Activated CD4-positive, alpha-beta T cell treated with anti-CD3 and anti-CD28 coated beads, Interleukin-2, amount 10 ng/mL, durations not matched to agents 7 days and 5 days (primary cell): ENCODE measurements at places on chromosomes 3 and 15. TPM values are rescaled to one million over a fixed set of nuclear protein-coding genes. Genes with fewer than 3 reads are reported as not detected.

DNA sequence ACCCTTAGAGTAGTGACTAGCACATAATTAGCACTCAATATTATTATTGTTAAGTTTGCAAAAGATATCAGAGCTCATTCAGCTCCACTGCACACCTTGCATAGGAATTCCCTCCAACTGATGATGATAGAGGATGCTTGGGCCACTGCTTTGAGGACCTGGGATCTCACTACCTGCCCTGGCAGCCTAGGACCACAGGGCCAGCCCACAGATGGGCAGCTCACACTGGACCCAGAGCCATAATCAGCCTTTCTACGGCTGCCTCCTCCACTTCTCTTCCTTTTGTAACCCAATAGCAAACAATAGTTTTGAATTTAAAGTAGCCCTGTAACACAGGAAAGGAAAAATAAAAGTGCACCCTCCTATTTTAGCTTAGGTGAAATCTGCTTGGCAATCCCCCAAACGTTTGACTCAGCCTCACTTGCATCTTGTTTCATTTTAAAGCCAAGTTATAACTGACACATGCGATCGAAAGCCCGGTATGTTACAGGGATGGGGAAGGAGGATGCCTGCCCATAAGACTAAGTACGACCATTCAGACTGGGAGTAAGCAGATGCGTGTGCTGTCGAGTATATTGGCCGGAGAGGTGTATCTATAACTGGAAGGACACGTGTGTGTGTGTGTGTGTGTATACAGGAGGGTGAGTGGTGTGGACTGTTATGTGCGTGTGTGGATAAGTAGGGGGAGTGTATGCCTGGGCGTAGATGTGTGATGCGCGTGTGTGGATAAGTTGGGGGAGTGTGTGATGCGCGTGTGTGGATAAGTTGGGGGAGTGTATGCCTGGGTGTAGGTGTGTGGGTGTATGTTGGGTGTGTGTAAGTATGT, 65.9 kb downstream of the CPN2 start:
- DNase-seq, result no peak

AADACL2 gene
- total RNA-seq, result not detected

H1-8 gene
- total RNA-seq, result not detected

DNA sequence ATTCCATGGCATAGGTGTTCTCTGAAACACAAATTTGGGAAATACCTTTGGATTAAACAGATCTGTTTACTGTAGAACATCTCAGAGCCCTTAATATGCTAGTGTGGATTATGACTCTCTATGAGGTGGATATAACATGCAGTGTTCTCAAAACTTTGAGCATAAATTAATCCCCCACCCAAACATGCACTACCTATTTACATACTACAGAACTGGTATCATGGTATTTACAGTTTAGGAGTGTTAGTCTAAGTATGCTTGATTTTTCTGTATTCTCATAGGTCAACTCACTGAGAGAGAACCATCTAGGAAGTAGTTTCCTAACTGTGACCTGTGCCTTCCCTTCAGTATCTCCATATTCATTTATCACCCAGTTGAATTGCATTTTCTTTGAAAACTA, 30.9 kb upstream of the ZNF609 start:
- DNase-seq, result no peak

ANKRD34C gene
- not detected for total RNA-seq

KAT2B gene
- 84.5 TPM for total RNA-seq

XPC gene
- total RNA-seq, result 41.1 TPM

COL6A5 gene
- not detected for total RNA-seq

DNA sequence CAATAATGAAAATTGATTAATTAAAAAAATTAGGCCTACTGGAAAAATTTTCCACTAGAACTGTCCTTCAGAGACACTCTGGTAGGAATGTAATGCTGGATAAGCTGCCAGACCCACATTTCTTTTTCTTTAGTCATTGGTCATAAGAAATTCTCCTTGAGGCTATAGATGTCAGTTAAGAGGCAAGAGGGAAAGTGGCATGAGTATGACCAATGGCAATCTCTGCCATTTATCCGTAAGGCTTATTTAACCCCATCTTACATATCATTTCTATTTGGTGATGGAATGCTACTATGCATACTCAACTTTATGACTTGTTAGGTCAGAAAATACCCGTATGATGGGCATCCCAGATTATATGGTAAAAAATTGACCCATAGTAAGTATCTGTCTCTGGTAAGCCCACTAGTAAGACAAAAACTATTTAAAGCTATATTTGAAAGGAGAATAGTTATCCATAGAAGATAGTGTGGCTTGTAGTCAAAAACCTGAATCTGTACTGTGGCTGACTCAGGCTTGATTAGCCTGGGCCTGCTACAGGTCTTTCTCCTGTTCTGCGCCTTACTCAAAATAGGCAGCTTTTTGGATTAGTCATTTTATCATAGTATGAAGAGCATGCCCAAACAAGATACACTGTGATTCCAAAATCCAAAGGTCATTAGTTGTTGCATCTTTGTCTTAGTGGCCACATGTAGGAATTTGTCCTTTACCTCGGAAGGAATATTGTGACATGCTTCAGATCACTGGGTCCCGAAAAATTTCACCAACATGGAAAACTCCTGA, 314.7 kb downstream of the PYDC2 start:
- no peak for DNase-seq

DNA sequence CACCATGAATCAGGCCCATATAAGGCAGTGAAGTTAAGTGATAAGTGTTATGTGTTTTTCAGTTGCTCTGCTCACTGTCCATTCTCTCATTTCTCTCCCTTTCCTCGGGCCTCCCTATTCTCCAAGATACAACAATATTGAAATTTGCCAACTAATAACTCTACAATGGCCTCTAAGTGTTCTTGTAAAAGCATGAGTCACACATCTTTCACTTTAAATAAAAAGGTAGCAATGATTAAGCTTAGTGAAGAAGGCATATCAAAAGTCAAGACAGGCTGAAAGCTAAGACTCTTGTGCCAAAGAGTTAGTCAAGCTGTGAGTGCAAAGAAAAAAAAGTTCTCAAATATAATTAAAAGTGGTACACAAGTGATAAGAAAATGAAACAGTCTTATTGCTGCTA, 675.4 kb downstream of the OTOL1 start:
- no peak for DNase-seq

DNA sequence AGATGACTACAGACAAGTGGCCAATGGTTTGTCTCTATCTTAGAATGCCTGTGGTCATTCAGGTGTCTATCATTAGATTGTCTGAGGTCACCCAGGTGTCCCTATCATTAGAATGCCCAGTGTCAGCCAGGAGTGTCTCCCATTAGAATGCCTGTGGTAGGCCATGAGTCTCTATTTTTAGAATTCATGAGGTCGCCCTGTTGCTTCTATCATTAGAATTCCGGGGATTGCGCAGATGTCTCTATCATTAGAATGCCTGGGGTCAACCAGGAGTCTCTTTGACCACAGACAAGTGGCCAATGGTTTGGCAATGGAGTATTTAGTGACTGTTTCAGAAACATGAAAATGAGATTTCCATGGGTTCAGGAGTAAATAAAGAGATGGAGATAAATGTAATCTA, 7.6 kb downstream of the RTP2 start:
- no peak for DNase-seq

- DNase-seq, result no peak
These were observed 135.0 kb upstream of the WNT5A start for GRCh38 chr3:55622116-55622515.

PAQR9 gene
- not detected for total RNA-seq

DNA sequence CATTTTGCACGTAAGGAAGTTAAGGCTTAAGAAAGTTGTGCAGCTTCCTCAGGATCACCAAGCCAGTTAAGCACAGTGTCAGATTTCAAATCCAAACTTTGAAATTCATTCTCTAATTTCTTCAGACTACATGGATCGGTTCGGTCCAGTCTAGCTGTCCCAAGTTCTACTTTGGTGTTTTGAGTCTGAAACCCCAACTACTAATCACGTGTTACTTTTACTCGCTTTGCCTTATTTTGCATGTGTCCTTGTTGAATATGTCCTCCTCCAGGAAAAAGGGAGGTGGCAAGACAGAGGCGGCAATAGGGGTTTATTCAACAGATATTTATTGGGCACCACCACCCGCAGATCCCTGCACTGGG, 522 bp upstream of the GXYLT2 start:
- no peak for DNase-seq

GRCh38 chr3:4508048-4508981, 15.2 kb downstream of the ITPR1 start:
- no peak for DNase-seq

STX19 gene
- not detected for total RNA-seq

DNA sequence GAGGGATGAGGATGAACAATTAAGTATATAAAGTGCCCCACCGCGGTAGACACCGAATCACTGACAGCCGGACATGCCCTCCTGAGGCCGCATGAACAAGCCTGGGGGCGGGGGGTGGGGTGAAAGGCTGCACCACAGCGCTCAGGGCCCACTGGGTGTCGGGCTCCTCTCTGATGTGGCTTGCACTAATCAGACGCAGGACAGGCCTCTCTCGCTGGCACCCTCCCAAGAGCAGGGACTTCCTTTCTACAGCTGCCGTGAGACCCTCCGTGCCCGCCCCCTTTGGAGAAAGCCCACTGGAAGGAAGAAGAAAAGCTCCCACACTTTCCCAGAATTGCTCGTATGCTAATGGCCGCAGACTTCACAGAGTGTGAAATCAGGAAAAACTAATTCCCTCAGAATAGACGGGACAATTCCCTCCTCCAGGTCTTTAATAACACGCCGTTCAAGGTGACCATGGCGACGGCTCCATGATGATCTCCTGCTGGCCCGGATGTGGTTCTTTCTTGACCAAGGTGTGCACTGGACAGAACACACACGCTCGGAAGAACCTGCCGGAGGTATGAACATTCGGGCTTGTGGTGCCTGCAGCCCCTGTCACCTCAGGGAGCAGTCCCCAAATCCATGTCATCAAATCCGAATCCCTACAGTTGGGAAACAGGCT, 32.0 kb downstream of the IQSEC1 start:
- no peak for DNase-seq

SI gene
- not detected for total RNA-seq

- no peak for DNase-seq
These were observed 15.9 kb upstream of the DRD3 start for GRCh38 chr3:114194750-114195149.

- DNase-seq, result no peak
These were observed 12.8 kb downstream of the PPCDC start for GRCh38 chr15:75036212-75036616.

- no peak for DNase-seq
These were observed 185.2 kb upstream of the RGMA start for GRCh38 chr15:93274257-93274656.

- DNase-seq, result no peak
These were observed 97.5 kb downstream of the CFAP20DC start for GRCh38 chr3:58952128-58952917.

LRRIQ4 gene
- not detected for total RNA-seq

DNA sequence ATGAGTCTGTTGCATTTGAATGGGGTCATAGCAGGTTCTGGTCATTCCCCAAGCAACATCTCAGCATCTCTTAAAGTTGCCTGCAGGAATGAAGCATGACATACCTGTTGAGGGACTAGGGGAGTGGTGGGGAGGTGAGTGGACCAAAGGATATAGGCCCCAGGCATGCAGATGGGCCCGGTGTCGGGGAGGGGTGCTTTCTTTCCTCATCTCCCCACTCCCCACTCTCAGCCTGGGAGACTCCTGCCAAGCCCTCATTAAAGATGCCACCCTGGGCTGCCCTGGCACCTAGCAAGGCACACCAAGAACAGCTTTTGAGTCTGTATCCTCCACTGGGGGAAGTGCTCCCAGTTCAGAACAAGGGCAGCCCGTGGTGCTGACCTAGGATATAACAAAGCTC, 54.2 kb downstream of the GRIP2 start:
- no peak for DNase-seq

- DNase-seq, result no peak
These were observed 84.6 kb downstream of the ITPR1 start for GRCh38 chr3:4577721-4578120.

DNA sequence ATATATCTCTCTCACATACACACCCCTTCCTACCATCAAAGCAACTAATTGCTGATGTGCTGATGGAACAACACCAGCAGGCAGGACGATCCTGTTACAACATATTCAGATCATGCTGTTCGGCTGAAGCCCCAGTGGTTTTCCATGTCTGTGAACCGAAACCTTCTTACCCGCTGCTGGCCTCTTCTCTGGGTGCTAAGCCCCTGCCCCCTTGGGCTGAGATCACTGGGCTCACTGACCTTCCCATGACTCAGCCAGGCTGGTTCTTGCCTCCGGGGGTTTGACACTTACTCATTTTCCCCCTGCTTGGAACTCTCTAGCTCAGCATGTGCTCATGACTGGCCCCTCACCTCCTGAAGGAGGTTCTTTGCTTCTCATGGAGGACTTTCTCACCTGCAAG, 122.0 kb upstream of the RGMA start:
- DNase-seq, result no peak

CPNE9 gene
- 0.25 TPM for total RNA-seq

CHL1 gene
- total RNA-seq, result not detected

DNA sequence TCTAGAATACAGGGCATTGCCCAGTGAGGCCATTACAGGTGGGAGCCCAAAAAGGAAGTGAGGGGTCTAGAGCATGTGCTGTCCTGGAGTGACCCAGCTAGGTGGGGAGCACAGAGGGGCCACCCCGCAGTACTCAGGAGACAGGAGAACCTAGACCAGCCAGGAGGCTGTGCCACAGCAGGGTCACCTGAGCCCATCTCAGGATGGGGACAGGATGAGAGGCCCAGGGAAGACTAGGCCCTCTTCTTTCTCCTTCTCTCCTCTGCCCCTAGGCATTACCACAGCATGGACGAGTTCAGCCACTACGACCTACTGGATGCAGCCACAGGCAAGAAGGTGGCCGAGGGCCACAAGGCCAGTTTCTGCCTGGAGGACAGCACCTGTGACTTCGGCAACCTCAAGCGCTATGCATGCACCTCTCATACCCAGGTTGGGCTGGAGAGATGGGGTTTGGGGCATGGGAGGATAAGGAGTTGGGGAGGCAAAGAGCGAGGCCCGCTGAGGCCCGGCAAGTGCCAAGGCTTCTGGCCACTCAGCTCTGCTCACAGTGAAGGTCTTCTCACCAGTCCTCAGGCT, 20.6 kb downstream of the LOXL1 start:
- DNase-seq, result no peak

DNA sequence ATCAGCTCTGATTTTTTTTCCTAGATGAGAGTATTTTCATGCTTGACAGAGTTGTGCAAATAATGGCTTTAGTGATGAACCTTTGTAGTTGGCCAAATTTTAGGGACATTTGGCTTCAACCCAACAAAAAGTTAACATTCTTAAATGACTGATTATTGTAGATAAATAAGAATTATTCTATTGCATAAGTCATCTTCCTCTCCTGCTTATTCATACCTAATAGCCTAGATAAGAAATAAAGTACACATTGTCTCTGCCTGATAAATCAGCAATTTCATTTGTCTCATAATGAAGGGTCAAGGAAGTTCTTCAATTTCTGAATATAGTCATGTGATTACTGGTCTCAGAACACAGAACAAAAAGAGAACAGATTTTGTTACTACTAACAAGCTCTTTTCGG, 428.9 kb upstream of the IL12A start:
- DNase-seq, result no peak

DNA sequence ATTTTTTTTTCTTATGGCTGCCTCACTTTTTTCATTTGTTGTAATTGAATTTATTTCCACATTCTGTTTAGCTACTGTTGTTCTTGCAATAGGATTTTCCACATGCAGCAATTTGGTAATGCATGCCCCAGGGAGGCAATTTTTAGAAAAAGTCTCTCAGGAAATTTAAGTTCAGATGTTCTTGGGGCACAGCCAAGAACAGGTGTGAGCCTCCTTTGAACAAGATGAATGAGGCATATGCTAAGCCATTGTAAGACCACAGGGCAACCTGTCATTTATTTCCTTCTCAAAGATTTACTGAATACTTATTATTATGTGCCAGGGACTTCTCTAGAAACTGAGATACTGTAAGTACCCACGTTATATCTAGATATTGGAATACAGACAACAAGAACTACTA, 549.5 kb downstream of the DIPK2A start:
- DNase-seq, result no peak

GRCh38 chr3:154955907-154956533, 124.1 kb upstream of the MME start:
- no peak for DNase-seq
